ENCODE measurements at places on chromosomes 7 and 10.

DNA sequence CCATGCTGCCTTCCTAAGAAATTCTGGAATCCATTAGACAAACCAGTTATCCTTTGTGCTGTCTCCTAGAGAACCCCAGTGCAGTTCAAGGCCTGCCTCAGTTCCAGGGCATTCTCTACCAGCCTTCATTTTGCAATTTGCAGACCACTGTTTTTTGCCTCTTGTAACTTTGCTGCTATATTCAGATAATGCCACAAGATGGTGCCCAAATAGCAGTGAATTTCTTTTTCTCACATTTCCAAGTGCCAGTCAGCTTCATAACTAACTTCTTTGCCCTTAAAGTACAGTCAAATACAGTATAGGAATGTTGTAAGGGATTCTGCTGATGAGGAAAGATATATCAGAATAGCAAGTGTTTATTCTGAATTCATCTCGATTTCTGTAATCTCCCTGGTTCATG lies 25.2 kb downstream of the LOXL4 start:
- no peak for DNase-seq

DNA sequence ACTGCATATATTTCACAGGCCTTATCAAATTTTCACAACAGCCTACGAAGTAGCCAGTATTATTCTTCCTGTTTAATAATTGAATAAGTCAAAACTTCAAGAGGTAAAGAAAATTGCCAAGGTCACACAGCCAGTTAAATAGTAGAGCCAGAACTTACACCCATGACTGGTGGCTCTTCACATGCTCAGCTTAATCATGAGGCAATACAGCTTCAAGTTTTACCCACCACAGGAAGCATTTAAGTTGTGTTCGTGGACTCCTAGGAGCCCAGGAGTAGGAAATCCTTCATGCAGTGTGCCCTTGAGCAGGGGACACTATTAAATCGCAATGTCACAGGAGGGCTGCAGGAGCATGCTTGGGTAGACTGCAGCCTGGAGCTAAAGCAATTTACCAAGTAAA lies 11.1 kb downstream of the LIPA start:
- DNase-seq = no peak

DNA sequence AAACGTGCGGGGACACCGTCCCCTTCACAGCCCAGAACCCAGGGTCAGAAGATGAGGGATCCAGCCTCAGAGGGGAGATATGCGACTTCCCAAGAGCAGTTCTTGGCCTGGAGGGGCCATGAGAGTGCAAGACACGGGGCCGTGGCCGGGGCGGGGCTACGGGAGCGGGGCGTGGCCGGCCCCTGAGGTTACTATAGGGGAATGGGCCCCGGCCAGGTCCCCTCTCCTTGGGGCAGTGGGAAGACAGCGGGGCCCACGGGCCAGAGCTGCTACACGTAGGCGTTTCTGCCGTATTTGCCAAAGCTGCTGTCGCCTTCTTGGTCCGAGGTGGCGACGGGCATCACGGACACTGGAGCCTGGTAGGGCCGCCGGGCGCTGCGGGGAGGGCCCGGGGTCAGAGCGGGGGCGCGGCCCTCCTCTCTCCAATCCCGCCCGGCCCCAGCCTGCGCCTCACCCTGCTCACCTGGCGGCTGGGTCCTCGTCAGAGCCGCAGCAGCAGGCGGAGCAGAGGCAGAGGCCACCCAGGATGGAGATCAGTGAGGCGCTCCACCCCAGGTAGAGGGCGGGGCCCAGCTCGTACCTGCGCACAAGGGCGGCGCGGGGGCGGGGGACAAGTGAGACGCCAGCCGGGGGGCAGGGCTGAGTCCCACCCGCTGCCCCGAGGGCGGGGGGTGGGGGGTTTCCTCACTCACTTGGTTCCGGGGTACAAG lies 5.3 kb downstream of the CLDN15 start:
- DNase-seq = no peak

DNA sequence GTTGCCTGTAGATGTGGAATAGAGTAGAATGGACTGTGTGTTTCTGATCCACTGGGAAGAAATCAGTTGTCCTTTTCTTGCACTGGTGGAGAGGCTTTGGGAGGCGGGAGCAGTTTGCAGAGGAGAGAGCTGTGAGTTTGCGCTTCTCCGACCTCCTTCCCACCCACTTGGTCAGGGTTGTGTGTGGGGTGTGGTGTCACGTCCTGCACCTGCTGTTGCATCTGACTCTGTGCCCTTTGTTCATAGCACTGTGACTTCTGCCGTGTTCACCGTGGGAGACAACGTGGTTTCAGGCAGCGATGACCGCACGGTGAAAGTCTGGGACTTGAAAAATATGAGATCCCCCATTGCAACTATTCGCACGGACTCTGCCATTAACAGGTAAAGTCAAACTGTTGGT lies 67.8 kb downstream of the WDR37 start:
- no peak for DNase-seq

DNA sequence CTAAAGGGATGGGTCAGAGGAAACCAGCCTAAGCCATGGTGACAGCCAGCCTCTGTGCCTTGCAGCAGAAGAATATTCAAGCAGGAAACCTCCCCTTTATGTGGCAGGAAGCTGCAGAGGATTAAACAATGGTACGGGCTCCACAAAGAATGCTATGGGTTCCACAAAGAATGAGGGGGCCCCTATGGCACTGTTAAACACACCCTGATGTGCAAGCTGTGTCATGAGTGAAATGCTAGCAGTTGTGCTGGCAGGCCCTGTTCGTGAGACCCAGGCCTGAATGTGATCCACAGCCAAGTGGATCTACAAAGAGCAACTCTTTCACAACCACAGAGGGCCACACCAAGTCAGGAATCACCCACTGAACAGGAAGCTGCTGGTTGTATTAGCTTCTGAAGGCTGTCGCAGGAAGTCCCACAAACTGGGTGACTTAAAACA lies 68.9 kb downstream of the MYOF start:
- no peak for DNase-seq

- DNase-seq = no peak
These were observed 288.6 kb upstream of the PHF14 start for GRCh38 chr7:10685040-10685439.

DNA sequence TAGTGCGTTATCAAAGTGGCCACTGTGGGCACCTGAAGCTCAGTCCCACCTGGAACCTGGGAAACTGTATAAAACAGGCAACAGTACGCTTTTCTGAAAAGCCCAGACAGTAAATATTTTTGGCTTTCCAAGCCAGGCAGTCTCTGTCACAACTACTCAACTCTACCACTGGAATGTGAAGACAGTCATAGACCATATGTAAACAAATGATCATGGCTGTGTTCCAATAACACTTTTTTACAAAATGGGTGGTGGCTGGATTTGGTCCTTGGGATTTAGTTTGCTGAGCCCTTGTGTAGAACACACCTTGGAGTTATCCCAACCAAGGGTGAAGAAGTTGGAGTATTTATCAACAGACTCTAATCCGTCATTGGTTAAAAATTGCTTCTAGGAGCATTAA lies 259.9 kb downstream of the SKIDA1 start:
- DNase-seq = no peak

GRCh38 chr10:126101325-126101724 lies 205.0 kb downstream of the FANK1 start:
- no peak for DNase-seq

DNA sequence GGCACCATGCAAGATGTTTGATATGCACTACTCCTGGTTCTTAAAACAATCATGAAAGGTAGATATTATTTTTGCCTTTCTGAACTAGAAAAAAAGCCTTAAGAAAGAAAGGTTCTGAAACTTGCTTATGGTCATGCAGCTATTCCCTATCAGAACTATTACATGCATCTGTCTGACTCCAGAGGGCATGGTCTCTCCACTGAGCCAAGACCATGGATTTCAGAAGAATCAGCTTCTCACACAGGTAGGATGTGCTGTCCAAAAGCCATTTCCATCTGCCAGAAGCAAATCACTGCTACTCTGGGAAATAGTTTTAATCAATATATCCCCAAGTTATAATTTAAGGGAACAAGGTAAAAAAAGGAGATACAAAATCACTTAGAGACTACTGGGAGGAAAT lies 69.5 kb downstream of the STK17A start:
- DNase-seq = no peak

DNA sequence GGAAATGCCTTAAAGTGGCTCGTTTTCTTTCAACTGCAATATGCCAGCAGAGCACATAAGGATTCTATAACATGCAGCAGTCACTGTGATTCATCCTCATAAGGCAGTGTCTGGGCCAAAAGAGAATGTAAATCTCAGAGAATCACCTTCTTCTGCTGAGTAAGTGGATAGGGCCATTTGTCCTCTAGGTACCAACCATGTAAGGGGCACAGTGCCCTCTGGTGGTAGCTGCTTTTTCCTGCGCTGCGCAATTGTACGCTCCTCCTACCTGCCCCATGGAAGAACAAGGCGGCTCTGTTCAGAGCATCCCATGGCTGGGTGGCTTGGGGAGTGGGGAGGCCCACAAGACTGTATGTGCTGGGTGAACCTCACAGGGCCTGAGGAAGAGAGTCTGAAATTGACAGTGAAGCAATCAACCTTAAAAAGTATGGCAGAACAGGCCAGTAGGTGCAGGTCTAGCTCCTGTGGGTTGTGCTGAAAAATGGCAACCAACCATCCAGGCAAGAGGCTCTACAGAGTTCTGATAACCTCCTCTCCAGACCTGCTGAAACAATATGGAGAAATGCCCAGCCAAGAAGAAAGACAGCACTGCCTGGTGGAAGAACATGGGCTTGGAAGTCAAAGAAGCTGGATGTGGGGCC lies 78.6 kb upstream of the C10orf90 start:
- no peak for DNase-seq

DNA sequence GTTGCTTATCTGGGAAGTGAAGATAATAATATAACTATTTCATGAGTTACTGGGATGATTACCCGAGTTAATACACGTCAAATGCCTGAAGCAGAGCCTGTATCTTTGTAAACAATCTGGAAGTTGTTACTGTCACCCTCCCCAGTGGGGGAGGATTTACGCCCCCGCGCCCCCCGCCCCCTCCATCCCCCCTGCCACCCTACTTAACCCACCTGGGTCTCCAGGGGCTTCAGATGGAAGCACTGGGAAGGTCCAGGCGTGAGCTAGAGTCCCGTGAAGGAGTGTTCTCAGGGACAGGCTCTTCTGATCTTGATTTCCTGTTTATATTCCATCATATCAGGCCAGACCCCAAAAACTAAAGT lies 691 bp upstream of the PPA1 start:
- no peak for DNase-seq

DNA sequence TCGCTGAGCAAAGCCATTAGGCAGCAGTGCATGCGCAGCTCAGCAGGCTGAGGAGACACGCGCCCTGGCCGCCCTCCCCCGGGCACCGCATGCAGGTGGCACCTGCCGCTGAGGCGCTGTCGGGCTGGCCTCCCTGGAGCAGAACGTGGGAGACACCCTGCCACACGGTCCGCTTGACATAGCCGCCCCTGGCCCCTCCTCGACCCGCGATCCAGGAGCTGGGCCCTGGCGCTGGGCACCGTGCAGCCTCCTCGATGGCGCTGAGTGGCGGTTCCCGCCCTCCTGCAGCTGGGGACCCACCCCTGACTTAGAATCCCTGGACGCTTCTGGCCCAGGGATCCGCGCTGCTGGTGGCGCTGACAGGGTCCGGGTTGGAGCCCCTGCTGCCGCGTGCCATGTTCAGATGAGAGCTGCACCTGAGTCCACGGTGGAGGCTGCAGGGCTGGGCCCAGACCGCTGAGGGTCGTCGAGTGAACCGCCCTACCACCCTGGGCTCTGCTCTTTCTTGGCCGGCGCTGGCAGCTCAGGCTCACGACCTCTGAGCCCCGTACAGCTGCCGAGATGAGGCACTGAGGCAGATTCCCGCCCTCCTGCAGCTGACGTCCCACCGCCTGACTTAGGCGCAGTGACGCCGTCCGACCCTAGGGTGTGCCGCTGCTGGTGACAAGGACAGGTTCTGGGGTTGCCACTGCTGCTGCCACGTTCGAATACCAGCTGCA lies 116.8 kb downstream of the OR13A1 start:
- DNase-seq = no peak

GRCh38 chr7:34756025-34756437 lies 98.0 kb downstream of the NPSR1 start:
- no peak for DNase-seq

DNA sequence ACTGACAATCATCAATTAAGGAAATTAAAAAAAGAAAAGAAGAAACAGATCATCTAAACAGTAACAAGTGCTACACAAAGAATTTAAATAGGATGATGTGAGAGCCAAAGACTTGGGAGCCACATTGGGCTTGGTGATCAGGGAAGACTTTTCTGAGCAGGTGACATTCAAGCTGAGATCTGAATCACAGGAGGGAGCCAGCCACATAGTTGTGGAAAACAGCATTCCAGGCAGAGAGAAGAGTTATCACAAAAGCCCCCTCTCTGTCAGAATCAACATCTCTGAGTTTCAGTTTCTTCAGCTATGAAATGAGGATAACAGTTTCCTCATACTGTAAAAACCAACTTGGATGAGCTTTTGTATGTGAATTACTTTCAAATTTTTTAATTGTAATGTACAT lies 169.2 kb upstream of the PLXNA4 start:
- DNase-seq = no peak

GRCh38 chr10:11810313-11810766 lies 12.8 kb upstream of the PROSER2 start:
- no peak for DNase-seq

GRCh38 chr7:34219153-34219718 lies 313.9 kb downstream of the BMPER start:
- no peak for DNase-seq

GRCh38 chr10:930625-931325 lies 730 bp downstream of the LARP4B start:
- DNase-seq = no peak

DNA sequence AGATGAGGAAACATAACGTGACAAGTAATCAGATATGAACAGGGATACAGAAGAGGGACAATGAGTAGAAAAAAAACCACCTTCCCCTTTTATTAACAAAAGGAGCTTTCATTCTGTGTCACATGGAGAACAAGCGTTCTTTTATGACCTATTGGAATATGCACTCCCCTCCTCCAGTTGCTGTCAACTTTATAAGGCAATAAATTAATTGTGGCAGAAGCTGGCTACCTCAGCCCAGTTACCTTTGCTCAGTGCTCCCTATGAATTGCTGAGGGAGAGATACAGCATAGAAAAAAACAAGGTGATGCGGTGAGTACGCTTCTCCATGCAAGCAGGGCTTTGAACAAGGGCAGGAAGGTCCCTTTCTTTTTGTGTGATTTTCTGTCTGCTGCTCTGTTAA lies at the start of gene MGAM2:
MGAM2 (plus strand) TSS at position 220 of the 400 bp plus-strand sequence. CDS start 5,156 bp downstream, outside the sequence.
- DNase-seq = no peak

- DNase-seq = peak; percentile 49
These were observed 2.2 kb upstream of the CUX1 start for GRCh38 chr7:101814991-101815825.
